T-helper 22 cell (primary cell): ENCODE measurements at places on chromosomes 12 and 14.
A peak's percentile ranks its signal among the peaks of the same experiment; 100 is the strongest.

GRCh38 chr12:131830914-131831571 is 2.9 kb downstream of the MMP17 start:
- no peak for DNase-seq

- no peak for DNase-seq
Measured at GRCh38 chr12:104473374-104473983, 16.7 kb downstream of the CHST11 start.

- DNase-seq, result no peak
Measured at GRCh38 chr14:99158150-99158549, 113.8 kb downstream of the BCL11B start.

DNA sequence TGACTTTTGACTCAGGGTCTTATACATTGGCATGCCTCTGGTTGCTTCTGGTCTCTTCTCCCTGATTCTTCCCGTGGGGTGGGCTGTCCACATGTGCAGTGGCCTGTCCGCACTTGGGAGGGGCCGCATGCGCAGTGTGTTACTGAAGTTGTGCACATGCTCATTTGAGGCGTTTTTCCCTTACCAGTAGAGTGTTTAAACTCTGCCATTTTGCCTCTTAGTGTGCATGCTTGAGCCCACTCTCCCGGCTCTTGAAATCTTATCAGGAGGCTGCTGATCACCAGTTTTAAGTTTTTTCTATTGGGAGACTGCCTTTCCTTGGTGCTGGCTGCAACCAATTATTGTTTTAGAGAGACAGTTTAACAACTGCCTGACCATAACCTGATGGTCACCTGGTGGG is 32.1 kb upstream of the HECTD1 start:
- DNase-seq, result no peak

DNA sequence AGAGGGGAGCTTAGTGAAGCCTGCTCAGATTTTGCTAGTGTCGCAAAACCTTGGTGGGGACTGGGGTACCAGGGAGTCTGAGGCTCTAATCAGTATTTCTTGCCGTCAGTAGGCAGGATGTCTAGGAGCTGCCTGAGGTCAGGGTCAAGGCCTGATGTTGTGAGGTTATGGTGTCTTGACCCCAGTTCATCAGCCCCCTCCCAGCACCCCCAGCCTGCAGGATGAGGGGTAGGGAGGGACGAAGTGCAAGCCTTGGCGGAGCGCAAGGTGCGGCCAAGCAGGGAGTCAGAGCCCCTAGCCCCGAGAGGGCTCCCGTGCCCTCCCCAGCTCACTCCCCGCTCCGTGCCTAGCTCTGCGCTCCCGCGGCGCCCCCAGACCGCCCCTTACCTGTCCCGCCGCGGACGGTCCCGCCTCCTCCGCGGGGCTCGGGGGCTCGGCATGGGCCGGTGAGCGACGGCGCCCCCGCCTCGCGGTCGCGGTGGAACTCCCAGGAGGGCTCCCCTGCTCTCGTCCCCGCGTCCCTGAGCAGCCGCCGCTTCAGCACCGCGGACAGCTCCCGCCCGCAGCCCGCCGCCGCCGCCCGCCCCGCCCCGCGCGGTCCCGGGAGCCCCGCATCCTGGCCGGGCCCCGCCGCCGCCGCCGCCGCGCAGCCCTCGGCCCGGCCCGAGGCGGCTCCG is 347 bp downstream of the SYNDIG1L start:
- peak; percentile 8 for DNase-seq

GRCh38 chr14:82313889-82314288 is 780.2 kb upstream of the SEL1L start:
- no peak for DNase-seq

DNA sequence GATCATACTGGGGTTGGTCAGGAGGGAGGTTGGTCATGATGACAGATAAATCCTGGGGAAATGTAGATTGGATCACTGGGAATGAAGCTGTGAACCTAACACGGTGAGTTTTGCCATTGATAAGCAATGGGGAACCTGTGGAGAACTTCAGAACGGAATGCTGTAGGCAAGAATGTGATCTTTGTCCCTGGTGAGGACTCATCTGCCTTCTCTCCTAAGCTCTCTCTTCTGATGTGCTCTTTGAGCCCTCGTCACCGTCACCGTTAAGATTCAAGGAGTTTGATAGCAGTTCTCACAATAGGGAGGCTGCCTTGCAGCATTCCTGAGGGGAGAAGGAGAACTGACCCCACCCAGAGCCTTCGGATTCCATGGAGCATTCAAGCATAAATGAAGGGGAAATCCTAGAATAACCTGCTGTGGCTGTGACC is 217.6 kb downstream of the ANO6 start:
- no peak for DNase-seq

- DNase-seq, result no peak
Measured at GRCh38 chr14:58961045-58961731, 227.3 kb upstream of the DAAM1 start.

- no peak for DNase-seq
Measured at GRCh38 chr14:91580876-91581577, 70.9 kb upstream of the PPP4R3A start.

- no peak for DNase-seq
Measured at GRCh38 chr12:54363047-54363446, 1.2 kb downstream of the GPR84 start.

DNA sequence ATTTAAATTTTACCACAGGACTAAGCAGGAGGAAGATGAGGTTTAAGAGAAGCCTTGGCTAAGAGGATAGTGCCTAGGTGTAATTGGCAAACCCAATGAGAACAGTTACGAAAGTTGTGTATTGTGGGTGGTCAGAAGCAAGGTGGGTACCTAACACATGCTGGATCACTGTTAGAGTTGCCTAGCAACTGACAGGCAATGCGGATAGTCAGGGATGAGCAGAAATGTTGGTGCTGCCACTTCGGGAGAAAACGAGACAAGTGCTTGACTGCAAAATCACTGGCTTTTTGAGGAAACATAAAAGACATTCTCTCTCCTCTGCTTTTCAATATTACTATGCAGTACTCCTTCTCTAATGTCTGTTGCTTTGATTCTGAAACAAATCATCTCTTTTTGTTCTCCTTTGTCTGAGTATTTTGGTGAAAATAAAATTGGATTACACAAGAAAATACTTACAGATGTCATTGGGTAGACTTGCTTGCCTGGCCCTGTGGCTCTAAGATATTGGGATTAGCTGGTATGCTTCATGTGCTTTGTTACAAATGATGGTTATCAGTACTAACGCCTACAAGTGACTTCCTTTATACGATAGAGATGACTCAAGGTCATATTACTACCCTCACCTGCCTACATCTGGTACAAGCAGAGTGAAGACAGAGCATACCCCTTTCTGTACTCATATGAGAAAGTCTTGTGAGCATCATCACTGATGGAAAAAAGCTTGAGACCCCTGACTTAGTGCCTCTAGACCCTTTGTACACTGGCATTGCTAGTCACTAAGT is 48.0 kb downstream of the TDP1 start:
- DNase-seq, result no peak

GRCh38 chr12:66944365-66944764 is 265.5 kb upstream of the GRIP1 start:
- no peak for DNase-seq

GRCh38 chr12:42104784-42105183 is 39.9 kb downstream of the GXYLT1 start:
- DNase-seq, result no peak

- no peak for DNase-seq
Measured at GRCh38 chr14:87049950-87050349, 943.0 kb downstream of the GALC start.

- no peak for DNase-seq
Measured at GRCh38 chr12:112239020-112239419, 113.7 kb downstream of the TRAFD1 start.

GRCh38 chr12:82458101-82458500 is 99.8 kb downstream of the METTL25 start:
- no peak for DNase-seq

DNA sequence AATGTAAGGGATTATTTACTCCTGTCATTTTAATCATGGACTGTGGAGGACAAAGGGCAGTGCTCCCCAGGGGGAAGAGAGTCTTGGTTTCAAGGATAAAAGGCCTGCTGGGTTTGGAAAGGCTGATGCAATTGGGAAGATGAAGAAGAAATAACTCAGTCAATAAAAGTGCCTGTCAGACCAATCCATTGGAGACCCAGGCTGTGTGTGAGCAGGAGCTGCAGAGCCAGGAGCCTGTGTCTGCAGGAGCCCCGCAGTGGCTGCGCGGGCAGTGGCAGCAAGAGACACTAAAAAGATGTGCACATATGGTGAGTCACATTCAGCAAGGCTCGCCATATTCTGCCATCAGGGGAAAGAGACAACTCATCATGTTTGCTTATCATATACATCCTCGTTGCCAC is 90.4 kb downstream of the CRACR2A start:
- no peak for DNase-seq

GRCh38 chr12:50677858-50678257 is 86.0 kb upstream of the ATF1 start:
- no peak for DNase-seq

- DNase-seq, result no peak
Measured at GRCh38 chr14:101506211-101506925, 54.9 kb upstream of the DIO3 start.

DNA sequence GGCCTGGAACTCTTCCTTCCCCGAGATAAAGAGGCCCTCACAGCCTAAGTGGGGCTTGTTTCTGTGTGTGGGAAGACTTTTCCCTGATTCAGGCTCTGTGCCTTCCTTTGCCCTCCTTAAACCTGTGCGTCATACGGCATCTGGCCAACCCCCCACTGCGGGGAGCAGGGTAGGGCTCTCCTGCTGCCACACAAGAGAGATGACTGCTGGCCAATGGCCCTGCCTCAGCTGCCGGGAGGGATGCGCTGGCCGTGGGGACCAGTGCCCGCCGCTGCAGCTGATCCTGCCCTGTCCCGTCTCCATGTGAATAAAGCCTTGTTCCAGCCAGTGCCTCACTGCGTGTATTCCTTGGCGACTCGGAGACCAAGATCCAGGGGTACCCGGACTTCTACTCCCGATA is 42.5 kb upstream of the BEGAIN start:
- no peak for DNase-seq

- no peak for DNase-seq
Measured at GRCh38 chr14:52829527-52830185, 38.2 kb upstream of the GNPNAT1 start.

DNA sequence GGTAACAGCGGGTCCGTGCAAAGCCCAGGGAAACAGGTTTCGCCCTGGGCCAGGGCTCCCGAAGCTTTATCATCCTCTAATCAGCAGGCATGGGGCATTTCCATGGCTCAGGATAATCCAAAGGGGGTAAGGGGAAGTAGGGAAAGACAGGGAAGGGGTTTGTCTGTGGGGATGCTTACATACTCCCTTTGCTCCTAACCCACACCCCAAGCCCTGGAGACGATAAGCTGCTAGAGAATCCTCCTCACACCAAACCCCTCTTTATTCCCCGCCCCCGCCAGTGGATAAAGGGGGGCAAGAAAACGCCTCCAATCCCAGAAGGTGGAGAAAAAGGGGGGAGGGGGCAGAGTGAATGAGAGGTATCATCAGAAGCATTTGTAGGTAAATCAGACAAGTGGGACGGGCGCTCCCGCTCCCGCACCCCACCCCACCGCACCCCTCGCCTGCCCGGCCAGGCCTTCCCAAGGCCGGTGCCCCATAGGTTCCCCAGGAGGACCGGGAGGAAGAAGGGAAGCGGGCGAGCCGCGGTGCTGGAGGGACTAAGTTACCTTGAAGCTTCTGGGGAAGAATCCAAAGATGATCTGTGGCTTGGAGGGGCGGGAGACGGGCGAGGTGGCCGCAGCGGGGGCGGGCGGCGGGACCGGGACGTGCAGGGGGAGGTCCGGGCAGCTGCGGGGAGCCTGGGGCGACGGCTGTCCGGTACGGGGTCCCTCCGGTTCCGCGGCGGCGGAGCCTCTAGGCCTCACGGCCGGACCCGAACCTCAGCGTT is 762 bp downstream of the PPP2R5E start:
- no peak for DNase-seq

GRCh38 chr12:27524839-27525753 is 1.1 kb downstream of the PPFIBP1 start:
- DNase-seq, result no peak

GRCh38 chr12:34402899-34403705 is 380.8 kb downstream of the ALG10 start:
- no peak for DNase-seq

DNA sequence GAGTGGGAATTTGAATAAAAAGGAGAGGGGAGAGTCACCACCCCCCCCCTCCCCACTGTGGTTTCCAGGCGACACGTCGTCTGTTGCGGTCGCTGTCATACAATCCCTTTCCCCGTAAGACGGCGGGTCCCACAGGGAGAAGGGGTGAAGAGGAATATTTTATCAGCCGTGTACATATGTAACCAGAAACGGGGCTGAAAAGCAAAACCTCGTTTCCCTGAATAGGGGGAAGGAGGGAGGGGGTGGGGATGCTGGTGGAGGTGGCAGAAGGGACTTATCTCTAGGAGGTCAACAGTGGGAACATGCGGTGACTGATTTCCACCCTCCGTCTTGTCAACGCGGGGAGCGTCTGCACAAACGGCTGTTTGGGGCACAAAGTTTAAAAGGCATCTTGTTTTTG is 171.4 kb downstream of the RBM19 start:
- no peak for DNase-seq

- no peak for DNase-seq
Measured at GRCh38 chr14:29339494-29340172, 573.0 kb downstream of the FOXG1 start.

DNA sequence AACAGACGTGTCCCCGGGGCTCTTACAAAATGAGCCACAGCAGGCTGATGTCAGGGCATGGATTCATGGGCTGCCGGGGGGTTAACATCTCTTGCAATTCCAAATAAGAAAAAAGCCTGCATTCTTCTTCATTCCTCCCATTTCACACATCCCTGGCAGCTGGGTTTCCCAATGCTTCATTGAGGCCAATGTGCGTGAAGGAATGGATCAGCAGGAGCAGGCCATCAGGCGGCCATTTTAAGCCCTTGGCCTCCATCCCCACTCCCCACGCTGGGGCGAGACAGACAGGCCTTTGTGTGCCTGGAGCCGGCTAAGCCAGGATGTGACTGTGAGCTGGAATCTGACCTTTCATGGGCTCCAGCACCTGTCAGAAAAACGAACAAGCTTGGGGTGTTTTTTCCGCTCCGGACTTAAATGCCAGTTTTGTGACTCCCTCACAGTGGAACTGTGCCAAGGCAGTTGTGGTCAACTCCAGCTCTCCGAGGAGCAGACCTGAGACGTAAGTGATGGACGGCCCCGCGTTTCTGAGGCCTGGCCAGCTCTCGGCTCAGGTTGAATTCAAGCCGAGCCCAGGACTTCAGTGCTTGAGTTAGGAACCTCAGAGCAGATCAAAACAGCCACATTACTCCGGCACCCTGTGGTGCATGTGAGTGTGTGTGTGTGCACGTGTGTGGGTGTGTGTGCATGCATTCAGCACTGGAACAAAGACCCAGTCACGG is 133.1 kb downstream of the TMEM30B start:
- DNase-seq, result no peak

GRCh38 chr12:79415746-79416435 is 274.9 kb downstream of the PAWR start:
- DNase-seq, result no peak

- DNase-seq, result no peak
Measured at GRCh38 chr12:127984386-127985055, 282.4 kb upstream of the TMEM132C start.
